NCI-H82 (cell line): ENCODE measurements at places on chromosomes 16 and 17.

DNA sequence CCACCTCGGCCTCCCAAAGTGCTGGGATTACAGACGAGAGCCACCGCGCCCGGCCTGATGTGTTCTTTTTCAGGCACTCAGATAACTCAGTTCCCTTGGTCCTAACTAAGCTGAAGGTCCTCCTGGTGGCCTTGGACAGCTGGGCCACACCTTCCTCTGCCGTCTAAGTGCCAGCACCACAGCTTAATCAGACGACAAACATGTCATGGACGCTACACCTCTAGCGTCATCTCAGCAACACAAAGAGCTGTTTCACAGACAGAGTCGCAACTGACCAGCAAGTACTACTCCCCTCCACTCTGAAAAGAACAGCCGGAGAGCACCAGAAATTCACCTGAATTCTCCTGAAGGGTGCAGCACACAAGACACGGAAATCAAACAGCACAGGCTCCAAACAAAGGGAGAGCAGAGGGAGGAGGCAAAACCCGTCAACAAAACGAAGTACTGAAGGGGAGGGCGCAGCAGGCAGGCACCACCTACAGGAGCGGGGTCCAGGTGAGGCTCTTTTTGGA lies 4.4 kb downstream of the TRAP1 start:
- DNase-seq: no peak

GRCh38 chr17:2797637-2798036 lies 1.4 kb downstream of the RAP1GAP2 start:
- no peak for DNase-seq

DNA sequence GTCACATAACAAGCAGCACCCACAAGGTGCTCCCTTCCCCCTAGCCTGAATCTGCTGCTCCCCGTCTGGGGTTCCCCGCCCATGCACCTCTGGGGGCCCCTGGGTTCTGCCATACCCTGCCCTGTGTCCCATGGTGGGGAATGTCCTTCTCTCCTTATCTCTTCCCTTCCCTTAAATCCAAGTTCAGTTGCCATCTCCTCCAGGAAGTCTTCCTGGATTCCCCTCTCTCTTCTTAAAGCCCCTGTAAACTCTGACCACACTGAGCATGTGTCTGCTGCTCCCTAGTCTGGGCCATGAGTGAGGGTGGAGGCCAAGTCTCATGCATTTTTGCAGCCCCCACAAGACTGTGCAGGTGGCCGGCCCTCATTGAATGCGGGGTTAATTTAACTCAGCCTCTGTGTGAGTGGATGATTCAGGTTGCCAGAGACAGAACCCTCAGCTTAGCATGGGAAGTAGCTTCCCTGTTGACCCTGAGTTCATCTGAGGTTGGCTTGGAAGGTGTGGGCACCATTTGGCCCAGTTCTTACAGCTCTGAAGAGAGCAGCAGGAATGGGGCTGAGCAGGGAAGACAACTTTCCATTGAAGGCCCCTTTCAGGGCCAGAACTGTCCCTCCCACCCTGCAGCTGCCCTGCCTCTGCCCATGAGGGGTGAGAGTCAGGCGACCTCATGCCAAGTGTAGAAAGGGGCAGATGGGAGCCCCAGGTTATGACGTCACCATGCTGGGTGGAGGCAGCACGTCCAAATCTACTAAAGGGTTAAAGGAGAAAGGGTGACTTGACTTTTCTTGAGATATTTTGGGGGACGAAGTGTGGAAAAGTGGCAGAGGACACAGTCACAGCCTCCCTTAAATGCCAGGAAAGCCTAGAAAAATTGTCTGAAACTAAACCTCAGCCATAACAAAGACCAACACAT lies at the start of gene STH:
Gene STH (plus strand): TSS at position 264 of the 913 bp plus-strand sequence. CDS start 30 bp downstream, at position 294.
- no peak for DNase-seq

GRCh38 chr17:14664511-14664910 lies 363.6 kb downstream of the HS3ST3B1 start:
- peak; percentile 7 for DNase-seq

DNA sequence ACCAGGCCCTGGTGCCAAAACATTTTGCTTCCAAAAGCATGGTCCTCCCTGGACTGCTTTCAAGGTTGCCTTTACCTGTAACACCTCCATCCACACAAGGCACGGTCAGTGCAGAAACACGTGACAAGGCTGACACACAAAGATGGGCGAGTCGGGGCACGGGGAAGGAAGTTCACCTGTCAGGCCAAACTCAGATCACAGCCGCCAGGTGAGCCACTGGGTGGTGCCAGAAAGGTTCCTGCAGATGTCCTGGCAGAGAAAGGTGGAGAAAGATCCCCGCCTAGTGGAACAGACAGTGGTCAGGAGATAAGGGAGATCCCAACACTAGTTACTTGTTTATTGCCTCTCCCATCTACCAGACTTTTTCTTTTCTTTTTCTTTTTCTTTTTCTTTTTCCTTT lies 155.3 kb downstream of the AIPL1 start:
- DNase-seq: peak; percentile 69

DNA sequence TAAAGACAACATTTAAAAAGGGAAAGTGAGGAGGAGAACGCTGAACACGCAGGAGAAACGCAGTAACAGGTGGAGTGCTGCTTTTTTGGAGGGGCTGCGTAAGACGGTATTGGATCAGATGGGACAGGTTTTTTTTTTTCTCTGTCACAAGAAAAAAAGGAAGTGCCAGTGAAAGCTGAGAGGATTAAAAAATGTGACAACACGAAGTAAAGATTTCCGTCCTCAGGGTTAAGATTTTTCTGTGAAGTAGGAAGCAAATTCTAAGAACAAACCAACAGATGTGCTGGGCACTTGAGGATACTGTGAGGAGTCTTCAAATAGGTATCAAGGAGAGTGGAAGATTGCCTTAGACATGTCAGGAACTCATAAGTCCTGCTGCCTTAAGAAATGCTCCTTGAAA lies 5.8 kb upstream of the ABCA9 start:
- no peak for DNase-seq

DNA sequence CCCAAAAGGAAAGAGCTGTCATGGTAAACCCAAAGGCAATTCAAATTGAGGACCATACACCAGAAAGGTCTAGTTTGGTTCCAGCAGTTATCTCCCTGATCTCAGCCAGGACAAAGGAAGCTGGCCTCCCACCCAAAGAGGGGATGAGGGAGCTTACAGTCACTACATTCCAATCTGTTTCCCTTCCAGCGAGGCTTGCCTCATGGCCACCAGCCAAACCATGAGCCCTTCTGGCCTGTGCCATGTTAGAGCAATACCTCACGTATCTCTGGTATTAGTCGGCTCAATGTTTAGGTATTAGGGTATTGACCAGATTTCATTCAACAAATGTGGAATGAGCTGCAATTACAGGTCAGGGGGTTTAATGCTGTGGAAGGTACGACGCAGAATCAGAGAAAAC lies 8.4 kb downstream of the NDUFAB1 start:
- no peak for DNase-seq

GRCh38 chr17:76360461-76360860 lies 6.7 kb upstream of the PRPSAP1 start:
- DNase-seq: no peak

DNA sequence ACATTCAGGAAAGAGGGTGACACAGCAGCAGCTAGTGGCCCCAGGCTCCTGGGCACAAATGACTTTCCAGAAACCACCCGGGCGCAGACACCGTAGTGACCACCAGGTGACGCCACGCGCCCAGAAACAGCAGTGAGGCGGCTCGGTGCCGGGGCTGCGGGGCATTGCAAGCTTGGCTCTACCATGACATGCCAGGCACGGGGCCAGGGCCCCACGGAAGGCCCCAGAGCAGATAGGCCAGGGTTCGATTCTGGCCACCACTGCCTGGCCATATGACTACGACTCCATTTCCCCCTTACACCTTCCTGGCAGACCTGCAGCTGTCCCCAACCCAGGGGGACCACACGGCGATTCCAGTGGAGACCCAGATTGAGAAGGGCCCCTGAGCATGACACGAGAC lies 6.7 kb downstream of the RHBDF1 start:
- peak; percentile 86 for DNase-seq

- DNase-seq: no peak
These were observed 28.8 kb upstream of the XYLT2 start for GRCh38 chr17:50317121-50317520.

- DNase-seq: no peak
These were observed 21.4 kb downstream of the PLCD3 start for GRCh38 chr17:45110676-45111611.

DNA sequence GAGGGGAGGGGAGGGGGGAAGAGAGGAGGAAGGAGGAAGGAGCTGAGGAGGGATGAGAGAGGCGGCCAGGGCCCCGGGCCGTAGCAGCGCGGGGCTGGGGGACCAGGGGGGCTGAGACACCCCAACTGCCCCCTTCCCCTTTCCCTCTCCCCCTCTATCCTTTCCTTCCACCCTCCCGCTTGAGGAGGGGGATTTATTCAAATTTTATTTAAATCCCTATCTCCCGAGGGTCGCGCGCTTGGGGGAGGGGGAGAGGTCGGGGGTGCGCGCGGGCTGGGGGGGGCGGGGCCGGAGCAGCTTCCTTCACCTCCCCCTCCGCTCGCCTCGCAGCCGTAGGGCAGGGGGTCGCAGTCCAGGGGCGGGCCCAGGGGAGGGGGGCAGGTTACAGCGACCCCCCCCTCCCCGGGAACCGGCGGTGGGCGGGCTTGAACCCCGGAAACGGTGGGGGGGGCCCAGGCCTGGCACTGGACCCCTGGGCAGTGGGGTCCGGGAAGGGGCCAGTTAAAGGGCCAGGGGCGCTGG lies at the start of gene FBXL19:
Gene FBXL19 (plus strand): TSS at position 19 of the 522 bp plus-strand sequence. CDS start 2,183 bp downstream, outside the sequence.
- DNase-seq: no peak

GRCh38 chr16:60027351-60027750 lies 1293.2 kb upstream of the GOT2 start:
- DNase-seq: no peak

- no peak for DNase-seq
These were observed 1.5 kb downstream of the ITGAL start for GRCh38 chr16:30474074-30474452.

DNA sequence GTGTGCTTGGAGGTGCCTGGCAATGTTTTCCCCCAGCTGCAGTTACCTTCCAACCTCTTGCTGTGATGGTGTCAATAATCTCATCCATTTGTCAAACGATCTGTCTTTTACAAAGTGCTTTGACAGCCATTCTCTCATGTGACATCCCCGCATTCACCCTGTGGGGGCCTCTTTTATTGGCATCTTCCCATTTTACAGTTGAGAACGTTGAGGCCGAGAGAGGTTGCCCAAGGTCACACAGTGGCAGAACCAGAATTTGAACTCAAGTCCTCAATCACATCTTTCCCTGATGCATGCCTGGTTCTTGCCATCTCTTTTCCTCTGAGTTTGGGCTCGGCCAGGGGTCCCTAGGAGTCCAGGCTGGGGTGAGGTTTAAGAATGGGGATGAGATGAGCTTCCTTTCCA lies 1.5 kb downstream of the TAOK2 start:
- peak; percentile 40 for DNase-seq

DNA sequence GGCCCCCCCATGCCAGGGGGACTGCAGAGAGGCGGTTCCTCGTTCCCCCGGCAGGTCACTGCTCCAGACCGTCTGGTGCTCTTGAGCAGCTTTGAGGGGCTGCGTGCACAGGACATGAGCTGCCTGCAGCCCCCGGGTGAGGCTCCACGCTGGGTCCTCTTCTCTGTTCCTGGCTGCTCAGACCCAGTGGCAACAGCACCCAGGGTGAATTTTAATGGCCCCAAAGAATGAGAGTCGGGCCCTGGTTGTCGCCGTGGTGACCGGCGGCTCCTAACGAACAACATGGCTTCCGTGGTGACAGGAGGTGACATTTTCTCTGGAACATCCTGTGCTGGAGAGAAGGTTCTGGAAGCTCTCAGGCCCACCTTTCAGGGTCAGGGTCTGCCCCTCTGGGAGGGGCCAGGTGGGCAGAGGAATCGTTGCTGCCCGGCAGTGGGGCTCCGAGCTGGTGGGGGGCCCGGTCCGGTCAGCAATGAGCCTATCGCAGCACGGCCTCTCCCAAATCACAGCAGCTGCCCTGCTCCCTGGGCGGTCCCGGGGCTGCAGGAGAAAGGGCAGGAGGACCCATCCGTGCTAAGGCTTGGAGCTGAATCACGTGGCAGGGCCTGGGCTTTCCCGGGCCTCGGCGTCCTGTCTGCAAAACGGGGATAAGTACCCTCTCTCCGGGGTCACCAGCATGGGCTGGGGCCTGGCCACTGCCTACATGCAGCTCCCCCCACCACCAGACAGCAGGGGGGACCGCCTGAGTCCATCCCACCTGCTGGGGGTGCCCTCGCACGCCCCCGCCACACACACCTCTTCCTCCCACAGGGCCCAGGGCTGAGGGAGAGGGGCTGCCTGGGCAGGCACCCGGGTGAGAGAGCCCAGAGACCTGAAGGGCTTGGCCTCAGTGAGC lies 3.4 kb upstream of the C1QTNF8 start:
- no peak for DNase-seq

DNA sequence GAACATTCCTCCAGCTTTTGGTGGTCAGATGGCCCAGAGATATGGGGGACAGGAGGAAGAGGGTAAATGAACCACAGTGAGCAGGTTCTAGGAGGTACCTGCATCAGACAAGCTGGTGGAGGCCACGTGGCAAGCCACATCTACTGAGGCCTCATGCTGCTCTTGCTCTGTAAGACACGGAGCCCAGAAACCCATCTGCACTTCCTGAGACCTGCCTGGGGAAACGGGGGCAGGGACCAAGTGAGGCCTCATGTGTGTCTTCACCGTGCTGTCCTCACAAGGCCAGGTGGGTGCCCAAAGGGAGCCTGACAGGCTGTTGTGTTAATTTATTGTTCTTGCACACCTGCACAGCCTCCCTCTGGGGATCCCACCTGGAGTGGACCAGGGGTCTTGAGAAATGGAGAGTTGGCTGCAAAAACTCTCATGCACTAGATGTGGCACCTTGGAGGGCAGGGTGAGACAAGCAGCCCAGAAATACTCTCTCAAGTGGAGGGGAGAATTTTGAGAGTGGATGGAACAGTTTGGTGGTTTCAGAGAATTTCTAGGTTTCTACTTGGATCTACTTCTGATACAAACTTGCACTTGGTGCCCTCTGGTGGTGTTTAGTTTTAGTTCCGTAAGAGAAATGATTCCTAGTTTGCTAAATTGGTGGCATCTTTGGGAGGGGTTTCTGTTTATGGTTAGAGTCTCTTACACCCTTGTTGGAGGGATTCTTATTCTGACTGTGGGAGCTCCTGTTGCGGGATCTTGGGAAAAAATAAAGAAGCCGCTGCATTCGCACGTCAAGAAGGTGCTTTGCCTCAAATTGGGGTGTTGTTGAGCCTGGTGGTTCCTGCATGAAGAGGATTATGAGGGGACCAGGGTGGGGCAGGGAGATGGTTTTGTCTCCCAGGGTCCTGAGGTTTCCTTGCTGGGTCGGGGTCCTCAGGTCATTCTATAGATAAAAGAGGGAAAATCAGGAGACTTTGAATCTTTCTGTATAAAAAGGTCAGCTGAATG lies 47.5 kb downstream of the SLC6A2 start:
- peak; percentile 47 for DNase-seq

DNA sequence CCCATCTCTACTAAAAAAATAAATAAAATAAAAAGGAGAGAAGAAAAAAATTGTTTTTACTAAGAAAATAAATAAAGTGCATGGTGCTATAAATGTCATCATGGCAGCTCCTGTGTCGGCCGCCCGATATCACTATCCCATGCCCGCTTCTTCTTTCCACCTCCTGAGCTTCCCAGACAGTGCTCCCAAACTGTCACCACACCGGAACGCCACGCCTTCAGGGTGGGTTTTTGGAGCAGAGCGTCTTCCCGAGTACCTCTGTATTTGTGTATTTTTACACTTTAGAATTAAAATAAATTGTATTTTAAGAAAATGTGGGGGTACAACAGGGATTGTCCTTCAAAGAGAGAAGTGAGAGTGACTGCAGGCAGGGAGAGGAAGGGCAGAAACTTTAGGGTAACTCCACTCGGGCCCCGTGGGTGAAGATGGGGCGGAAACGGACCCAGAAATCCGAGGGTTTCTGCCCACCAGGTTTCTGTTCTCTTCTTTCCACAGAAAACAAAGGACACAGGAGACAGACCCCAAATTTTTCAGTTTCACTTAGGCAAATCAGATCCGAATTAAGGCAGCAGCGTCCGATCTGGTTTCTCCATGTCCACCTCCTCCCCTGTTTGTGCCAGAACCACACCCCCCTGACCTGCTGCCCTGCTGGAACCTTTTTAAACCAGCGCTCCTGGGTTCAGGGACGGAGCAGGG lies 3.6 kb upstream of the ITGAX start:
- no peak for DNase-seq
